ENCODE measurements at places on chromosomes 2 and 18.

- DNase-seq, result no peak
Observed at GRCh38 chr2:239882331-239882732, 142.8 kb downstream of the NDUFA10 start.

DNA sequence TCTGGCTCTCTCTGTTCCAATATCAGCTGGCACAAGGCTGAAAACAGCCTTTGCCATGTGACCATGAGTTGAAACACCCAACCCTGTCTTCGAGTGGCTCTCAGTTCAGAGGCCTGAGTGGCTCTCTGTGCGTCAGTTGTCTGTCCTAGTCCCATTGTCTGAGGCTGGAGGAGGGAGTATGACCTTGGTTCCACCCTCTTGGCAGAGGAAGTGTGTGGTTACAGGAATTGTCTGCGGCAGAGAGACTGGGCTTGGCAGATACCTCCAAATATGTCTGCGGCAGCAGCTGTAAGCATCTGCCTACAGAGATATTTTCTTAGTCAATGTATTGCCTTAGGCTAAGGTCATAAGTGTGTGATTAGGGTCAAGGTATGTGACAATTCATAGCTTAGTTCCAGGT is 32.6 kb downstream of the CNGA3 start:
- DNase-seq, result no peak

GRCh38 chr2:99487906-99488305 is 1.9 kb downstream of the REV1 start:
- DNase-seq, result no peak

GRCh38 chr2:186068139-186068801 is 329.7 kb downstream of the FSIP2 start:
- DNase-seq, result no peak

GRCh38 chr2:182717416-182717815 is 1.4 kb downstream of the DNAJC10 start:
- DNase-seq, result no peak

DNA sequence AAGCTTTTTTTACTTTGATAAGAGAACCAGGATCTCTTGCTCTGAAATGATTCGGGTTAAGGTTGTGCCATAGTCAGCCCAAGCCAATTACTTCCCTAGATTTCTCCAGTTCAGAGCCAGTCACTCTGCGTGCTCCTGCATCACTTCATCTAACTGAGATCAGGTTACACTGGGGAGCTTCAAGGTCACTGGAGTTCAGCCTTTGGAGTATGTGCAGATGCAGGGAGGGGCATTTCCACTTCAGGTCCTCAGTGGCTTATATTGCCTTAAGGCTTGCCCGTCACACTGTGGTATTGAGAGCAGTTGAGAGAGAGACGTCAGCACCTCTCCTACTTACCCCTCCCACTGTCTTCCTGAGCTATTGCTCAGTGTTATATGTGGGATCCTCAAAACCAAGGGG is 317.8 kb downstream of the EPHA4 start:
- no peak for DNase-seq

DNA sequence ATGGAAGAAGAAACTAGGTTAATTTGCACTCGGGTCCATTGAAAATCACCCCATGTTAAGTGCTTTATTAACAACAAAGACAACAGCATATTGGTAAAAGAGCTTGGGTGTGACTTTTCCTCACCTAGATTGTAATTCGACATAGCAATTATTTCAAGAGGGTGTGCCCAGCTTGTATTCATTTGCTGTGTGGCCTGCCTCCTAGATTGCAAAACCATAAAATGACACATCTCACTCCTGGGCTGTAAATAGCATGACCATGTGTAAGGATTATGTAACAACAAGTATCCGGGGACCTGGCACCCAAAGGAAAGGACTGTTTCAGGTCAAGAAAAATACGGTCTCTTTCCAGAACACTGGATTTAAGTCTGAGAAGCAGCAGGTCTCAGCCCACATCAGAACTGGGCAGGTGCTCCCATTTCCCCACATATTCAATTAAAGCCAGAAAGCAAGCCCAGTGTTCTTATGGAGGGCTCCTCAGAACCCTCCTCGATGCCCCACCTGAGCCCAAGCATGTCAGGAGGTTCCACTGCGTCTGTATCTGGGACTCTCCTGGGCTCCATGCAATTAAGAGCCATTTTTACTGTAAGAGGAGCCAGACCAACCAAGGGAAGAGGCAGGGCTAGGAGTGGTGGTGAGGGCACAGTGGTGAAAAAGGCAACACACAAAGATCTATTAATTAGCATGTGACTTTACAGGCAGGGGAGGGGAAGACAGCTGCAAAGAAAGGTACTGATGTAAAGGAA is 39.2 kb downstream of the MREG start:
- DNase-seq, result no peak

GRCh38 chr2:240247241-240247867 is 106.9 kb upstream of the OTOS start:
- DNase-seq, result no peak

Data from HS-27A (cell line).